ENCODE measurements at places on chromosomes 13 and 19.

DNA sequence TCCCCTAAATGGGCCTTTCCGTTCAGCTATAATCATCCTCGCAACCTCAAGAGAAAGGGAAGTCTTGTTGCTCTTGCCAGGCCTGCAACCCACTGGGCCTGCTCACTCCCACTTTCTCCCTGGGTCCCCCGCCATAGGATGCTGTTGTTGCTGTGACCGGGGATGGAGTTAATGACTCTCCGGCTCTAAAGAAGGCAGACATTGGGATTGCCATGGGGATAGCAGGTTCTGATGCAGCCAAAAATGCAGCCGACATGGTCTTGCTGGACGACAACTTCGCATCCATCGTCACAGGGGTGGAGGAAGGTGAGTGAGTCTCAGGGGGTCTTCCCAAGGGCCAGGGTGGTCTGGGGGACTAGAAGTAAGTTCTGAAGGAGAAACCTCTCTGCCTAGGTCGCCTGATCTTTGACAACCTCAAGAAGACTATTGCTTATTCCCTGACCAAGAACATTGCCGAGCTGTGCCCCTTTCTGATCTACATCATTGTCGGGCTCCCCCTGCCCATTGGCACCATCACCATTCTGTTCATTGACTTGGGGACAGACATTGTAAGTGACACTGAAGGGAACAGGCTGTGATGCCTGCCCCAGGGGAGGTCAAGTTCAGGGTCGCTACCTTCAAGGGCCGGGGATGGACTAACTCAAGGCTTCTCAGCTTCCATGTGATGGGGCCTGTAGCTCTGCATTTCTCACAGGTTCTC is 26.8 kb downstream of the ATP12A start:
- no peak for DNase-seq

GRCh38 chr13:113996081-113996911 is 22.4 kb upstream of the C13orf46 start:
- DNase-seq: no peak

DNA sequence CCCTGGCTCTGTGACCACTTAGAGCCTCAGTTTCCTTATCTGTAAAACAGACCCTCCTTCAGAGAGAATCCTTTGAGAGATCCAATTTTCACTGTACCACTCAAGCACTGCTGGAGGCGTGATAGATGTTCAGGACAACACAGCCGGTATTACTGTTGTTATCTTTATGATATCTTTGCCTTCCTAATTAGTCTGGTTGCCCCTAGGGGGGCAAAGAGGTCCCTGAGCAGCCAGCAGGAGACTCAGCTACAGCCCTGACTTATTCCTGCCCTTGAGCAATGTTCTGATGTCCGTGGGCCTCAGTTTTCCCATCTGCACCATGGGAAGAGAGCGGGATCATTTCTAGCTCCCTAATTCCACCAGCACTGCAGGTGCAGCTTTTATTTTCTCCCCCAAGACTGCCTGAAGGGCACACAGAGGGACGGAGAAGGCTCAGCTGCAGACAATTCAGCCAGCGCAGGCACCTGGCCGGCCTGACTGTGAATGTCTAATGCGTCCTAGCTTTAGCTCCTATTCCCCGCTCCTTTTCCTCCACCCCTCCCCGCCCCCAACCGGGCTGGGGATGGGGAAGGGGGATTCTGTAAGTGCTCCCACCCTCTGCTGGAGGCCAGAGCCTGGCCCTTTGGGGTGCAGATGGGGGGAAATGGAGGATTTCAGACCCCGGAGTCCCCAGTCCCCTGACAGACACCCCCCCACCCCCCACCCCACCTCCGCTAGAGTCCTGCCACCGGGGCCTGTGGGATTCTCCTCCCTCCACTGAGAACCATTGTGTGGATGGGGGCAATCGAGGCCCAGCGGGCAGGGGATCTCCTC is 16.2 kb downstream of the TLE5 start:
- DNase-seq: no peak

DNA sequence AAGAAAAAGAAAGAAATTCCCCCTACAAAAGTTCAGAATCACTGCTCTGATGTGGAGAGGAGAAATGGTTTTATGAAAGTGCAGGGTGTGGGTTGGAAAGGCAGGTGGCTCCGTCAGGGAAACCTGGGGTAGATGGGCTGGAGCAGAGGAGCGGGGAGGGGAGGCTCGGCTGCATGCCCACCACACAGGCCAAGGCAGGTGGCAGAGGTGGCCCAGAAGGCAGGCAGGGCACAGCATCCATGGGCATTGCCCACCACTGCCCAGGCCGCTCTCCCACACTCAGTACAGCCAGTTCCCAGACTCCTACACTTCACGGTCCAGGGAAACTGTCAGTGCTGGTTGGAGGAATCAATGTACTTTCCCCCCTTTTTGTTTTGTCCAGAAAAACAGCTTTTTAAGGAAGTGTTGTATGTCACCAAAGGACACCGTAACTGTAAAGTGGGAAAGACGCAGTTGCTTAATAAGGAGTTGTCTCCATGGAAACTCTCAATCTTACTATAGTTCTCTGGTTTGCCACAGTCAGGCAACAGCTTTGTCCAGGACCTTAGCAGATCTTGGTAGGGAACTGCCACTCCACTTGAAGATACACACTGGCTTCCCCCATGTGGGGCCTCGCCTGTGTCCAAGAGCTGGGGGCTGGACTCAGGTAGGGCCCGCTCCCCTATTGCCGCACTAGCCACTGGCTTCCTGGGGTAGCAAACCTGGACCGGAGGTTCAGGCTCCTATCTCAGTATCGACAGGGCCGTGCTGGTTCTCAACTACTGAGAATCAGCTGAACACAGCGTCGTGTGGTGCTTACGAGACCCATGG is 82.9 kb downstream of the RAB20 start:
- DNase-seq: no peak

DNA sequence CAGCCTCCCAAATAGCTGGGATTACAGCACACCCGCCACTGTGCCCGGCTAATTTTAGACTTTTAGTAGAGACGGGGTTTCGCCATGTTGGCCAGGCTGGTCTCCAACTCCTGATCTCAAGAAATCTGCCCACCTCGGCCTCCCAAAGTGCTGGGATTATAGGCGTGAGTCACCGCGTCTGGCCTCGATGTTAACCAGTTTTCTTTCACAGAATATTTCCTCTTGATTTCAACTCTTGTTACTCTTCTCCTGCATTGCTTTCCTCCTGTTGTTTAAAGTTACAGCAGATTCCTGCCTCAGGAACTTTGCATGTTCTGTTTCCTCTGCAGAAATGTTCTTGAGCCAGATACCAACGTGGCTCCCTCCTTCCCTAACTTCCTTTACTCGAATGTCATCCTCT is 3.7 kb upstream of the PEX11G start:
- no peak for DNase-seq

DNA sequence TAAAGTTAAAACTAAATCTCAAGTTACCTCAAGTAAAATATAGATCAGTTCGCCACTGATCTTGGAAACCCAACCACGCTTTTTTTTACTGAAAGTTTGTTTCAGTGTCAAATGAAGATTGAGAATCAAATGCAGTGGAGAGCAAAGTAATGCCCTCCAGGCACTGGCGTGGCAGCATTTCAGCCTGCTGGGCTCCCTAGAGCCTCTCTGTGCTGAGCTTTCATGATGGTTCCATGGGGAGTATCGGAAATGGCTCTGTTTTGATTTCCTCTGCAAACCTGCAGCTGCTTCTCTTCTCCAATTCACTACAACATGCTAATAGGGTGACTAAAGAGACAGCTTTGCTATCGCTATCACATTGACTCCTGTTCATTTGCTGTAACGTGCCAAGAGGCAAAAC is 141.6 kb downstream of the FGF14 start:
- DNase-seq: no peak

GRCh38 chr19:3443840-3444694 is 36.3 kb downstream of the SMIM24 start:
- DNase-seq: no peak

DNA sequence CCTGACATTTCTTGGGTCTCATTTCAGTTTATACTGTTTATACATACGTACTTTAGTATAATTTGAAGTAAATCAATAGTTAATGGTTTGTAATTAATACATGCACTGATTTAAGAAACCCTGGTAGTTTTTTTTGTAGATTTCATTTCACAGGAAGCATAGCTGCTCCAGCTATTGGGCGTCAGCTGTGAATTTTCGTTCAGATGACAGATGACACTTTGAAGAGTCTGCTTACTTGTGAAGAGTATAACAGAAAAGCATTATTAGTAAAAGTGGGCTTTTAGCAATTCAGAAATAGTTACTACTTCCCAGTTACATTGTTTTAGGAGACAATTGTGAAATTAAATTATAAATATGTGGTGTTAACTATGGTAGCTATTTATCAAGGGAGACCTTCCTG is 44.4 kb downstream of the METTL21C start:
- DNase-seq: no peak

GRCh38 chr19:20357921-20358320 is 190.9 kb downstream of the ZNF486 start:
- DNase-seq: no peak

DNA sequence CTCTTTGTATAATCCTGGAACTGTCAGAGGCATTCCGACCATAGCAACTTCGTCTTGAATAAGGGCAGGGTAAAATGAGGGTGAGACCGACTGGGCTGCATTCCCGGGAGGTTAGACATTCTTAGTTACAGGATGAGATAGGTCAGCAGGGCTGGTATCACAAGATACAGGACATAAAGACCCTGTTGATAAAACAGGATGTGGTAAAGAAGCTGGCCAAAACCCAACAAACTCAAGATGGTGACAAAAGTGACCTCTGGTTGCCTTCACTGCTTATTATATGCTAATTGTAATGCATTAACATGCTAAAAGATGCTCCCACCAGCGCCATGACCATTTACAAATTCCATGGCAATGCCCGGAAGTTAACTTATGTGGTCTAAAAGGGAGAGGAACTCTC is 27.7 kb upstream of the MBNL2 start:
- DNase-seq: peak; percentile 87

DNA sequence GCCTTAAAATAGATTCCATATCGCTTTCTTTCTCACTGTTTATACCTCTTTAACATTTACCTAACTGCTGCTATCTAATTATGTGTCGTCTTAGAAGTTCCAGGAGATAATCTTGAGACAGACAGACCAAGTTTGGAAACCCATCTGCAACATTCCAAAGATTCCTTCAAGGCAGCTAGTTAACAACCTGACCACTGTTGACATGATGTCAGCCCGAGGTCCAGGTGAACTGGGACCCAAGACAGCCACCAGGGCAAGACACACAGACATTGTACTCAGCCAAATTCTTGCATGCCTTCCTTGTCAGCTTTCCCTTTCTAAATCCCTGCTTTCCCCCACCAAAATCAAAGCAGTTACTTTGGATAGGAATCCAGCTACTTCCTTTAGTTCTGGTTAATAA is 1476.5 kb upstream of the PRR20A start:
- DNase-seq: no peak

DNA sequence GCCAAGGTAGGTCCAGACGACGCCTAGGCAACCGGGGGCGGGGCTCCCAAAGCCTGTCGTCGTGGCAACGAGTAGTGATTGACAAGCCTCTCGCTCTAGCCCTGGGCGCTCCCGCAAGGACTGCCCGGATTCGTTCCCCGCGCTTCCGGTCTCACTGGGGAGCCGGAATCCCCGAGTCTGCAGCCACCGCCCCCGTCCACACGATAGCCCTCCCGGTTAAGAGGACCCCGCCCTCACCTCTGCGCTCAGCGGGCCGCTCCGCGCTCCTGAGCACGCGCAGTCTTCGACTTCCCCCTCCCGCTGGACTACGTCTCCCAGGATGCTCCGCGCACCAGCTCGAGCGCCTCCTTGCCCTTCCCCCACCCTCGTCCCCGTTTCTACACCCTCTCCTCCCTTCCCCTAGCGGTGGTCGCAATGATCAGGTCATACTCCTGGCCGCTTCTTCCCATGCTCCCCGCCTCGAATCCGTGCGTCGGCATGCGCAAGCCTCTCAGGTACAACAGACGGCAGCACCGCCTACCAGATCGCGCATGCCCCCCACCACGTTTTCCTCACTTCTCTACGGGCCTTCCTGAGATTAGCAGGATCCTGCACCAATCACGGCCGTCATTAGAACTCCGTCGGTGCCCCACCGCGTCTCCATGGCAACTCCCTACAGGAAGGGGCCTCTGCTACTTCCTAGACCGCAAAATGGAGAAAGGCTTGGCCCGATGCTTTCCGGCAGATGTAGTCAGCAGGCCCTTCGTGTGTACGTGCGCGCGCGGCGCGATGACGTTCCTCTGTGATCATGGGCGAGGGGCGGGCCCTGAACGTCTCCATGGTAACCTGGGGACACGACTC is at the start of gene MZF1:
MZF1 (minus strand) TSS at position 518 of the 840 bp plus-strand sequence. CDS start 1,946 bp downstream, outside the sequence.
- peak; percentile 99 for DNase-seq

GRCh38 chr19:17755977-17756670 is 4.8 kb downstream of the FCHO1 start:
- peak; percentile 49 for DNase-seq

- DNase-seq: no peak
Observed at GRCh38 chr13:34765446-34766180, 176.5 kb upstream of the NBEA start.

- DNase-seq: no peak
Observed at GRCh38 chr13:46121597-46122163, 16.8 kb upstream of the CPB2 start.

DNA sequence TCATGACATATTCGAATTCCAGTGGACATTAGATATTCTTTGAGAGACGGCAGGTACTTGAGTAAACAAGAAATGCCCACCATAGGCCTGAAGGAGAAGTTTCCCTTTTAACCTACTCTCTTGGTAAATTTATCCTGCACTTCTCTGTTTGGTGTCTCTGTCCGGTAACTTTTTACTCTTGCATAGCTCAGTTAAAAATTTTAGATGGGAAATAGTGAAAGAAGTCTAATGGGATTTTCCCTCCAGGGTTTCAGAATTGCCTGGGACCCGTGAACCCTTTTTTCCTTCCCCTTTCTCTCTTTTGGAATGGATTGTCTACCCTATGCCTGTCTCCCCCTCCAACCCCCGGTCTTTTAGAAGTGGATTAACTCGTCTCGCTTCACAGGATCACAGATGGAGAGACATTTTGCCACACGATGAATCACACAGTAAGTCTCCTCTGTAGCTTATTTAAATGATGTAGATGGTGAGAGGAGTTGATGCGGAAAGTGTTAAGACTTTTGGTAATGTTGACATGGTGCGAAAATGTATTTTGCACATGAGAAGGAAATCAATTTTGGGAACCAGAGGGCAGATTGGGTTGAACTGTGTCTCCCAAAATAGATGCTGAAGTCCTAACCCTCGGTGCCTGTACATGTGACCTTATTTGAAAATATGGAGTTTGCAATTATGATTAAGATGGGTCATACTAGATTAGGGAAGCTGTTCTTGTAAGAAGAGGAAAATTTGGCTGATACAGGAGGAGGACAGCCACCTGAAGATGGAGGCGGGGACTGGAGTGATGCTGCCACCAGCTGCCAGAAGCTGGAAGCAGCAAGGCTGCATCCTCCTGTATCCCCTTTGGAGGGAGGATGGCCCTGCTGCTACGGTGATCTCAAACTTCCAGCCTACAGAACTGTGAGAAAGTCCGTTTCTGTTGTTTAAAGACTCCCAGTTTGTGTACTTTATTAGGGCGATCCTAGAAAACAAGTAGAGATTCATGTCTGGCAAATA is 711 bp upstream of the MIPEP start:
- peak; percentile 41 for DNase-seq

DNA sequence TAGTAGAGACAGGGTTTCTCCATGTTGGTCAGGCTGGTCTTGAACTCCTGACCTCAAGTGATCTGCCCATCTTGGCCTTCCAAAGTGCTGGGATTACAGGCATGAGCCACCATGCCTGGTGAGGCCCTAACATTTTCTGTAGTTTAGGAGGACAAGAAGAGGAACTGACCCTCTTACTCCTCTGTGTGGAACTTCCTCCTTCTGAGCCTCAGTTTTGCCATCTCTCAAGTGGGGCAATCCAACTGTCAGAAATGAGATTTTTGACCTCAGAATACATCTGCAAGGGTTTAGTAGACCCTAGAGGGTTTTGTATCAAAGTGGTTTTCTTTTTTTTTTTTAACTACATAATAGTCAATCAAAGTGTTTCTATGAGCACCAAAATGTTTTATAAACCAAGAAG is 2.4 kb downstream of the DKKL1 start:
- DNase-seq: no peak

Data from ELR (cell line).